ENCODE measurements at places on chromosomes 6 and 20.

DNA sequence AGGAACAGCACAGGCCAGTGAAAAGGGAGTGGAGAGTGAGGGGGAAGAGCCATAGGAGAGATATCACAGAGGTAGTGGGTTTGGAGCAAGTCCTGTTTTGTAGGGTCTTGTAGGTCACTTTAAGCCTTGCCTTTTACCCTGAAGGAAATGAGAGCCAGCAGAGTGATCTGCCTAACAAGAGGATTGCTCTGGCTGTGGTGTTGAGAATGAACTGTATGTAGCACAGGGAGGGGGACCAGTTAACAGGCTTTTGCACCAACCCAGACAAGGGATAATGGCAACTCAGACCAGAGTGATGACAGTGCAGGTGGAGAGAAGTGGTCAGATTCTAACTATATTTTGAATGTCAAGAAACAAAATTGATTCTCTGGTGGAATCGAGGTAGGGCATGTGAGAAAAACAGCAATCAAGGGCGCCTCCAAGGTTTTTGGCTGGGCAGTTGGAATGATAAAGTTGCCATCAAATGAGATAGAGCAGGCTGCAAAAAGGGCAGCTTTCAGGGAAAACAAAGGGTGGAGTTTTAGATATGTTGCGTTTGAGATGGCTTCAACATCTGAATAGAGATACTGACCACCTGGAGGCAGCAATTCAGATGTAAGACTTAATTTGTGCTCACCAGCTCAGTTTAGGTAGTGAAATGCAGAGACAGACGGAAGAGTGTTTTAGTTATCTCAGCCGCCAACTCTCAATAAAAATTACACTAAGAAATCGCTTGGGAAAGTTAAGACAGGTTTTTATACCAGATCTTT, 134.4 kb upstream of the BTBD3 start:
- no peak for DNase-seq

GRCh38 chr6:17460862-17461261, 67.5 kb downstream of the CAP2 start:
- no peak for DNase-seq

- no peak for DNase-seq
These were observed 254.7 kb upstream of the TAB2 start for GRCh38 chr6:149062653-149063348.

DNA sequence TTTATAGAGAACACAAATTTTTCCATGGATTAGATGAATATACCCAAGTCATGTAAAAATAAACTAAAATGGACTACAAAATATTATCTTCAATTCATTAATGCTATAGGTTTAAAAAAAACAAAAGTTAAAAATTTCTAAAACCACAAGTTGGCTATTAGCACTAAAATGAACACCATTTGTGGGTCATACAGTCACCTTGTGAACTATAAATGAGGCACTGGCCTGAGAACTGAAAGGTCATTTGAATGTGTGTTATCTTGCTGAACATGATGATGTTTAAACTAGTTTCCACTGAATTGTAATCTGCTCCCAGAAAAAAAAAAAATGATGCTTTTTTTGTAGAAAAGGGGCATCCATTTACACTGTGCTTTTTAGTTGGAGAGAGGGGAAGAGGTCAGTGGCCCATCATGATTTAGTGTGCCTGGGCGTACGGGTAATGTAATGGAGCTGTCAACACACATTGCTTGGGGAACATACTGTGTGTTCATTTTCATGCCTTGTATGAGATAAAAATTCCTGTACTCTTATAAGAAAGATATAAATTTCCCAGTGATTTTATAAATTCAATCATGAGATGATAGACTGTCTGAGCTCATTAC, 96.6 kb upstream of the FKBP1C start:
- no peak for DNase-seq

- DNase-seq, result no peak
These were observed 31.9 kb upstream of the FABP7 start for GRCh38 chr6:122747573-122747972.

DNA sequence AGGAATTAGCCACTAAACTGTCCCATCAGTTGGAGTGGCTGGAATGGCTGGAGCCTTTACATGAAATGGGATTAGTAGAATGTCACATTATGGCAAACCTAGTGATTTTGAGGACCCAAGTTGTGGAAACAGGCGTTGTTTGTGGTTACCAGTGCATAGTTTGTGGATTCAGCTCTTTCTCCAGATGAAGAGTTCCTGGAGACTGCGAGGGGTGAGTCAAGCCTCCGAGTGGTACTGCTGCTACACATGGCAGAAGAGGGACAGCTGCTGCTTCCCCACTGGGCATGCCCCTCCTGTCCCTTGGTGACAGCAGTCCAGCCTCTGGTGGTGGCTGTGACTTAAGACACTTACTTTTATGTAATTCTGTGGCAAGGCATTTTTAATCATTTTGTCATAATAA, 94.2 kb upstream of the SCP2D1 start:
- DNase-seq, result peak; percentile 88

GRCh38 chr20:43662943-43663655, 3.8 kb upstream of the MYBL2 start:
- peak; percentile 88 for DNase-seq

DNA sequence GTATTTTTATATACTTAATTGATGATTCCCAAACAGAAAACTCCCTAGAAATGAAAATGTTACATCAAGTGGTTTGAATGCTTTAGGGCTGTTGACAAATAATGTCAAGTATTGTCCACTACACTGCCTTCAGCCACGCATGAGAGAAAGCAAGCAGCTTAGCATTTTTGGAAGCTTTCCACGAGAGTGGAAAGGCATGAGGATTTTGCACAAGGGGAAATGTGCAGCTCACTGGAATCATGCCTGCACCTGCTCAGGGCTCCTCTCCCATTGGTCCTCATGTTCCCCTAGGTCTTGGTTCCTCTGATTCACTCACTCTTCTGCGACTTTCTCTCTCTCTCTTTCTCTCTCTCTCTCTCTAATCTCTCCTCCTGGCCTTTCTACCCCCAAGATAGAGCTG, 439.5 kb upstream of the CDH4 start:
- no peak for DNase-seq

DNA sequence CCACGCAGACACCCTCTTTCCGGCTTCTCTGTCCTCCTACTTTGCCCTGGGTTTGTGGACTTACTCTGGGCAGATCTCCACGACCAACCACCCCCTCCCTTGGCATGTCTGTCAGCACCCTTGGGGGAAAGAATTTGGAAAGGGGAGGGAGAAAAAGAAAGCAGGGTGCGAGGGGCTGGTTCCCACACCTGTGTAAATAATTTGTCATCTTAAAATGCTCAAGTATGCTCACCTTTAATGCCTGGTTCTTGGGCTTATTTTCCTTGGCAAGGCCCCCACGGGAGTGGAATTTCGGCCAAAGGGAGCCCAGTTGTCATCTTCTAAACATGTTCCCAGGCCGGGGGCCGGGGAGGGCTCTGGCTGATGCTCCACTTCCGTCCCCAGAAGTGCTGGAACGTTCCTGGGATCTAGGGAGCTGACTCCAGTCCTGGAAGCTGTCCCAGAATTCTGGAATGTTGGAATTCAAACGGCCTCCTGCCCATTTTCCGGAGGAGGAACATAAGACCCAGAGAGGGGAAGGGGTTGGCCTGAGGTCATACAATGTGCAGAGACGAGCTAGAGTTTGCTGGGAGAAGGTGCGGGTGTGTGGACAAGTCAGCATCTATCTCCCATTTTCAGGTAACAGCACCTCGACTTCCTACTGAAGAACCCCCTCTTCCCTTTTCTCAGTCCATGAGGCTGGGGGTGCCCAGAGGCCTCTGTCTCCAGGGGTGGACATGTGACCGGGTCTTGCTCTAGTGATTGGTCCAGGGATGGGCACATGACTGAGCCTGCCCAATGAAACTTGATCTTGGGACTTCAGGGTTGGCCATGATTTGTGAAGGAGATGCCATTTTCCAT, 122.3 kb downstream of the CEBPB start:
- peak; percentile 72 for DNase-seq

DNA sequence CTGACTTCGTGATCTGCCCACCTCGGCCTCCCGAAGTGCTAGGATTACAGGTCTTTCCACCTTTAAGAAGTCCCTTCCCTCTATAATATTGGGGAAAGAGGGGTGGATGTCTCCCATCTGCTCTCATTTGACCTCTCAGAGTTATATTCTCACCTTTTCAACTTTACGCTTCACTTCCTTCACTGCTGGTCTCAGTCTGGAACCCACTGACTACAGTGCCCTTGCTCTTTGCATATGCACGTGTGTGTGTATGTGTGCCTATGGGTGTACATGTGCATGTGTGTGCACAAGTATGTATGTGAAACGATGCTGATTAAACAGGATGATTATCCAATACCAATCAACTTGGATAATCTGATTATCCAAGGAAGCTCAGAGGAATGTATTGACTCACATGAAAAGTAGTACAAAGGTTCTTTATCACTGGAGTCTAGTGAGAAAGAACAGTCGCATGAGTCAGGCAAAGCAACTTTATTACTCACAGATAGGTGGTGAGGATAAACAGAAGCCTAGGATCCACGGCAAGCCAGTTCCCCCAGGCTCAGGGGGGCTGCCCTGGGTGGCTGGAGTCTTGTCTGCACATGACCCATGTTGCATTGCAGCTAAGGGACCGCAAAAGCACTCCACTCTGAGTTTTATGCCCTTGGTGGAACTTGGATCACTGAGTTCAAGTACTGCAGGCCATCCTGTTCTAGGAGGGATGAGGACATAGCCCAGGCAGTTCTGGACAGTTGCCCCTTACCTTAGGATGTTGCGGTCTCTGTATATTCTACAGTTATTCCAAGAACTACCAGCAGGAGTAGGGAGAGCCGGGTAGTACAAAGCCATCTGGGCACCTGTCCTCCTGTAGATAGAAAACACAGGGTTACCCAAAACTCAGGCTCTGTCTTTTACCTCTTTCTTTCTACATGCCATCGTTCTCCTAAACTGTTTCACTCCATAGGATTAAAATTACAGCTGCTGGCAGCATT, 50.9 kb downstream of the SNRNP48 start:
- no peak for DNase-seq

DNA sequence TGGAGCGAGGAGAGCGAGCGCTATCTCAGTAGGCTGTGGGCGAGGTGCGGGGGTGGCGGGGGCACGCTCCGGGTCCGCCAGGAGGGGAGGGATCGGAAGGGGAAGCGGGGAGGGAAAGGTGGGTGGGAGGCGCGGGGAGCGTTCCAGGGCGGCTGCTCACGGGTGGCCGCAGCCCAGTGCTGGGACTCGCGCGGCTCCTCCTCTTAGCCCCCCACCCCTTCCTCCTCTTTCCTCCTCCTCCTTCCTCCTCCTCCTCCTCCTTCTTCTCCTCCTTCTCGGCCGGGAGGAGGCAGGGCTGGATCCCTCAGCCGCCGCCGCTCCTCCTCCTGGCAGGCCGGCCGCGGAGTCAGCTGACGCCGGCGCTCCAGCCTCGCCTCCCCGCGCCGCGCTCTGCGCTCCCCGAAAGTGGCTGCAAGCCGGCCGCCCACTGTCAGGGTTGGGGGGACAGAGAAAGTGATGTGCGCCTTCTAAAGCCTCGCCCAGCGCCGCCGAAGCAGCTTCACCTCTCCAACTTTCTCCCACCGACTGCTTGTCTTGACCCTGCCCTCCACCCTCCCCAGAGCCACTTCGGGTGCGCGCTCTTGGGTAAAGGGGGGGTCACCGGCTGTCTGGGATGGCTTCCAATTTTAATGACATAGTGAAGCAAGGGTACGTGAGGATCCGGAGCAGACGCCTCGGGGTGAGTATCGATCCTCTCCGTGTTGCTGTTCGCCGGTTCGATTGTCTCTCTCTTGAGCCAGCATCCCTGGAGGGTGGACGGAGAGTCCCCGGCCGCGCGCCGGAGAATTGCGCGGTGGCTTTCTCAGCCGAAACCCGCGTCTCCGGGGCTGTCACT, at the start of gene DOK5:
TSS of gene DOK5 (plus strand) at position 260 of the 835 bp plus-strand sequence. CDS start at position 614, 354 bp downstream.
- DNase-seq, result peak; percentile 14

DNA sequence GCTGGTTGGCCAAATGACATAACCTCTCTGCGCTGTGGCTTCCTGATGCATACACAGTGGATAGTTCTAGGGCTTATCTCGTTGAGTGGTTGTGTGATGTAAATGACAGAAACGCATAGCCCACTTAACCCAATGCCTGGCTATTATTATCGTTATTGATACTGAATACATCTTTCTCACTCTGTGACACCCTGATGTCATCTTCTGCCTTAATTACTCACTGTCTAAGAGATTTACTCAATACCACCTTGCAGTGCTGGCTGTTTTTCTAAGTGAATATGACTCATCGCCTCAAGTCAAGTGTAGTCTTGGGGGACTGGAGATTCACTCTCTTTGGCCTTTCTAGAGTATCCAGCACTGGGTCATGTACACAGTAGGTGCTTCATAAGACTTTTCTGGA, 73.6 kb downstream of the NDUFAF5 start:
- no peak for DNase-seq

GRCh38 chr6:146543211-146543939, at the start of gene RAB32:
Gene RAB32, plus strand, starts transcription at chr6:146543833. Its CDS starts 39 bp downstream, at chr6:146543872.
- peak; percentile 95 for DNase-seq

DNA sequence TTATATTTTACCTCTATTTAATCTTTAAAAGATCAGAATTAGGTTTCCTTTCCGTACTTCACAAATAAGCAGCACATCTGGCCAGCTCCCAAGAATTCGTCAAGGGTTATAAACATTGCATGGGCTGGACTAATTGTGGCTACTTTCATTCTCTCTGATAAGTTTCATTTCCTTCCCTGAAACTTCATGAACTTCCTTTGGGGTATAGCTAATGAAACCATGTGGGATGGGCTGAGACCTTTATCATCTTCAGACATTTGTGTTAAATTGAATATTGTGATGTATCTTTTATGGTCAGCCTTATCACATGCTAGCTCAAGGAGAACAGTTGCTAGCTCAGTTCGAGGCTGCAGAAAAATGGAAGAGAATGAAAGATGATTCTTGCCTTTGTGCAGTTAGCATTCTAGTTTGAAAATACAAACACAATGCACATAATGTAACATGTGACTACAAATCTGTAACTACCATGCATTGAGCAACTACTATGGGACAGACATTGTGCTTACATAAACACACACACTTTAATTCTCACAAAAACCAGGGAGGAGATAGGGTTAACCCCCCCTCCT, 1.7 kb upstream of the GMPR start:
- peak; percentile 40 for DNase-seq

DNA sequence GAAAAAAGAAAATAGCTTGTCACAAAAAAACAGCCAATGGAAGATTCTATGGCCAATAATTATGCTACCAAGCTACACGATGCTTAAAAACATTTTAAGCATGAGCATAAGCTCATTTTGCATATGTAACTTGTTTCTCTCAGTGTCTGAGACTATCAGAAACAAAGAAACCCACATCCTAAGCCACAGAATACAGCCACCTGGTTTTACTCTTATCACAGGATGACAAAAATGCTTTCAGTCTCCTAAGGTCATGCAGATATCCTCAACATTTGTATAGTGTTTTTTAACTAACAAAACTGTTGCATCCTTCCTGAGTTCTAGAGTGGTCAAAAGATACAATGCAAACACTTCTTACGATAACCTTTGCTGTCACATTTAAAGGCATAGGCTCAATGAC, 172.1 kb upstream of the RUNX2 start:
- no peak for DNase-seq

DNA sequence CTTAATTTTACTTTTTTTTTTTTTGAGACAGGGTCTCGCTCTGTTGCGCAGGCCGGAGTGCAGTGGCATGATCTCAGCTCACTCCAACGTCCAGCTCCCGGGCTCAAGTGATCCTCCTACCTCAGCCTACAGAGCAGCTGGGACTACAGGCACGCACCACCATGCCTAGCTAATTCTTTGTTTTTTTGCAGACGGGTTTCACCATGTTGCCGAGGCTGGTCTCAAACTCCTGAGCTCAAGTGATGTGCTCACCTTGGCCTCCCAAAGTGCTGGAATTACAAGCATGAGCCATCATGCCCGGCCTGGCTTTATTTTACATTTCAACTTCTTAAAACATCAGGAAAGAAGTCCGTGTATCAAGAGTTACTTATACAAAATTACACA, 5.7 kb downstream of the OSER1 start:
- no peak for DNase-seq

All from myocyte (in vitro differentiated cells).